ENCODE measurements at places on chromosomes 4 and X. TPM values are rescaled to one million over a fixed set of nuclear protein-coding genes. Genes with fewer than 3 reads are reported as not detected.

GRCh38 chrX:67100031-67100884, 443.6 kb upstream of the AR start:
- no peak for DNase-seq

GRCh38 chrX:9700555-9700954, 65.1 kb downstream of the GPR143 start:
- no peak for DNase-seq

DNA sequence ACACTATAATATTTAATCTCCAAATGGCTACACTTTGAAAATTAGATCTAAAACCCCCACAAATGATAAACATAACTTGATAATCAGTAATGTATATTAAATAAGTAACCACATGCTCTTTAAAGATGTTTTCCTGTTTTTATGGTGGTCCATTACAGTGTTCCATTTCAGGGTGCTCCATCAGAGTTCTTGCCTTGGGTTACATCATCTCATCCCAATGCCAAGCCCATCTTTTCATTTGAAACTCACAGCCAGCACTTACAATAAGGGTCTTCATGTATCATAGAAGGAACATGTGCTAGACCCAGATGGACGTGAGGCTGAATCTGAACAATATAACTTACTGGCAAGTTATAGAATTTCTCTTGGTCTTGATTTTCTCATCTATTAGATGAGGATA, 10.5 kb upstream of the PAQR3 start:
- no peak for DNase-seq

GRCh38 chr4:108635070-108635655, 14.8 kb downstream of the RPL34 start:
- no peak for DNase-seq

- DNase-seq = no peak
Measured at GRCh38 chr4:128558896-128559679, 250.4 kb upstream of the JADE1 start.

GRCh38 chr4:26284536-26284935, 36.3 kb upstream of the RBPJ start:
- no peak for DNase-seq

DNA sequence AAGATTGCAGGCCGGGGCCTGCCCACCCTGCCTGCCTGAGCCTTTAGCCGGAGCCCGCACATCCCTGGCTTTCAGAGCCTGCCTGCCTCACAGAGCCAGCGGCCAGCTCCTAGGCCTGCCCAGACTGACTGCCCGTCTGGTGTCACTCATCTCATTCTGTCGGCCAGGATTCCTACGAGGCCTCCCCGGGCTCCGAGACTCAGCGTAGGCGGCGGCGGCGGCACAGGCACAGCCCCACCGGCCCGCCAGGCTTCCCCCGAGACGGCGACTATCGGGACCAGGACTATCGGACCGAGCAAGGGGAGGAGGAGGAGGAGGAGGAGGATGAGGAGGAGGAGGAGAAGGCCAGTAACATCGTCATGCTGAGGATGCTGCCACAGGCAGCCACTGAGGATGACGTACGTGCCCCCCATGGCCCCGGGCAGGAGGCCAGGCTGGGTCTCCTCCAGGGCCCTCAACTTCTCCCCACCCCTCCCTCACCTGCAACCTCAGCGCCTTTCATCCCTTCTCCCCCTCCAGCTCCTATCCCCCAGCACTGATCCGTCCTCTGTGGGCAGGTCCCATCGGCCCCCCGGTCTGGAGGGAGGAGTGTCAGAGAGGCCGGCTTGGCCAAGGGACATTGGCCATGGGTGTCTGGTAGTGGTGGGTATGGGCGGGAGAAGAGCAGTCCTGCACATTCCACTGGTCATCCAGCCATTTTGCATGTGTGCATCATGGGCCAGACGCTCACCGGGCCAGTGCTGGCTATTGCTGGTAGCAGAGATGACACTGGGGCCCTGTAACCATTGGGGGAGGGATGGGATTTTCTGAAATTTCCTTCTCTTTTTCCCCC, 22.6 kb upstream of the UBA1 start:
- DNase-seq = peak; percentile 20

DNA sequence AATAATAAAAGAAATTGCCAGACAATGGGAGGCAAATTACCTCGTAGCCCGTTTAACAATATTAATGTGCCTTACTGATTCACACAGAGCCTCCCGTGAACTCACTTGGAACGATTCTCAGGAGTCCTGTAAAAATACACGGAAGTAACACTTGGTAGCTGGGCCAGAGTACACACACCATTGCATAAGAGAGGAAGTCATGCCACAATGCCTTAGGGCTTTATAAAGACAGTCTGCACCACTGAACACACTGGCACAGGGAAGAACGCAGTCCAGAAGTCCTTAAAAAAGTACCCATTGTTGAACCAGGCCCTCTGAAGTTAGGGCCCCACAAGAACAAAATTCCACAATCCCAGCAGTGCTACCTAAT, 15.1 kb downstream of the SLC2A9 start:
- no peak for DNase-seq

RENBP gene
- polyA plus RNA-seq = 0.90 TPM

PF4V1 gene
- not detected for polyA plus RNA-seq

CLGN gene
- 0.72 TPM for polyA plus RNA-seq

FAM9C gene
- polyA plus RNA-seq = 2.6 TPM
